Activated naive CD4-positive, alpha-beta T cell (primary cell): ENCODE measurements at places on chromosomes 5 and 9.

- no peak for DNase-seq
Measured at GRCh38 chr5:53114988-53115387, 5.4 kb upstream of the MOCS2 start.

DNA sequence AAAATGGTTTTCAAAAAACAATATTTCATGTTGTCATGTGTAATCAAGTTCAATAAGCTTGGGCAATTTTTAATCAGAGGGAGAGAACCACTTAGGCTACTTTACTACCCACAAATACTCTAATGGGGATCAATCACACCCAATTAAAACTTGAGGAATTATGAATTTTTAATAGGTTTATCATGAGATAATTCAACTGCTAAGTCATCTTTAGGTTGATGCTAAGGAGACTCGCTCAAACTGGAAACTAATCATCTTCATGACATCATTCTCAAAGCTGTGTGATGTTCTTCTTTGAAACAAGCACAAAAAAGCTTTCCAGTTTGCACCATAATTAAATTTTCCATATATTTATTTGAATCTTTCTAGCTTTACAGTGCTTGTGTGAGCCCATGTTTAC lies 867.5 kb downstream of the MAT2B start:
- no peak for DNase-seq

DNA sequence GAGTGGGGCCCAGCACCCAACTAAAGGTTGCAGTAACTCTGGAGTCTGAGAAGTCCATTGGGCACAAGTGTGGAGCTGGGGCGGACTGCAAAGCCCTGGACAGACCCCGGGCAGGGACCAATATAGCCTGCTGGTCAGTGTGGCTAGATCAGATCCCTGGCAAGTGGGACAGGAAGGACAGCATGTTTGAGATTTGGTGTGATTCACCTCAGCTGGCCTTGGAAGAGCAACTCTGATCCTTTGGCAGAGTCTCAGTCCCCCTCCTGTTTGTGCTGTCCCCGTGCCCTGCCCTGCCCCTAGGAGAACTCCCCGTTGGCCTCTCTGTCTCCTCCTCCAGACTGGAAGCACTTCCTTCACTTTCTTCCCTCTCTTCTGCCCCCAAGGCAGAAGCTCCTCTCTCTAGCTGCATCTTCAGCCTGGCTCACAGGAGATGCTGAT lies 255.3 kb downstream of the FSTL4 start:
- no peak for DNase-seq

DNA sequence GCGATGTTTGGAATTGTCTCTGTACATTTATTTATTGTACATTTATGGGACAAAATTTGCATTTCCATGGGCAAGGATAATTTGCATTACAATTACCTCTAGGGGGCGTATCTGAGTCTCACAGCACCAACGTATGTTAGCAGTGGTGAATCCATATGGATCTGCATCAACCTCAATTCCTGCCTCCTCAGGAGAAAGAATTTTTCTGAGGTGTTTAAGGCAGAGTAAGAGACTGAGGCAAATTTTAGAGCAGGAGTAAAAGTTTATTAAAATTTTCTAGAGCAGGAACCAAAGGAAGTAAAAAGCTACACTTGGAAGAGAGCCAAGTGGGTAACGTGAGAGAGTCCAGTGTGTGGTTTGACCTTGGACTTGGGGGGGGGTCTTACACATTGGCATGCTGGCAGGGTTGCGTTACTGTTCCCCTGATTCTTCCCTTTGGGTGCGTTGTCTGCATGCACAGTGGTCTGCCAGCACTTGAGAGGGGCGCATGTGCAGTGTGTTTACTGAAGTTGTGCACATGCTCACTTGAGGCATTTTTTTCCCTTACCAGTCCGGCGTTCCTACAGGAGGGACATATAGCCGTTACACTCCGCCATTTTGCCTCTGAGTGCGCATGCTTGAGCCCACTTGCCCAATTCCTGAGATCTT lies 21.0 kb upstream of the RAB14 start:
- DNase-seq: no peak

- no peak for DNase-seq
Measured at GRCh38 chr5:8241076-8241475, 372.1 kb downstream of the MTRR start.

DNA sequence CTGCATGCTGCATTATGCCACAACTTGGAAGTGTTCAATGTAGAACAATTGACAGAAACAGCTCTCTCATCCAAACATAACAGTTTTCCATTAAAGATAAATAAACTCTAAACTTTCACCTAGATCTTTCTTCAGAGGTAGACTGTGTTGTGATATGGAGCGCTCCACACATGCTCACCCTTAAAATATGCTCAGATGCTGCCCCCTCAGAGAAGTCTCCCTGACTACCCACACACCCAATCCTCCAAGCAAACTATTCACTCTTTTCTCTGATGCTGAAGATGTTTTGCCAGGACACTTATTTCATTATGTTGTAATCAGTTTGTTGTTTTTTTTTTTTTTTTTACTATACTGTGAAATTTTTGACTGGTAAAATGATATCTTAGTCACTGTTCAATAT lies 206.6 kb upstream of the RASA1 start:
- DNase-seq: no peak

DNA sequence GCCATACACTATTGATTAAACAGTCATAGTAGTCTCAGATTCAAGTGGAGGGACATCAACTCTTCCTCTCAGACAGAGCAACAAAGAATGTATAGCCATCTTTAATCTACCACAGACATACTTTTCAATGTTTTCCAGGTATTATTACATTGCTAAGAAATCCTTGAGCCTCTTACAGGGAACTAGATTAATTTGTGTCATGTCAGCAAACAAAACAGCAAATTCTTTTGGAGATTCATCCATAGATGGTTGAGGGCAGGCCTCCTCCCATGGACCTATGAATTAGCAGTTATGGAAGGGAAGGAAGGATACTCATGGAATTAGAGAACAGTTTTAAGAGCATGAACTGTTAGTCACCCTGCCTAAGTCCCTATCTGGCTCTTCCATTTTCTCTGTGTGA lies 47.8 kb upstream of the ARRDC3 start:
- no peak for DNase-seq

DNA sequence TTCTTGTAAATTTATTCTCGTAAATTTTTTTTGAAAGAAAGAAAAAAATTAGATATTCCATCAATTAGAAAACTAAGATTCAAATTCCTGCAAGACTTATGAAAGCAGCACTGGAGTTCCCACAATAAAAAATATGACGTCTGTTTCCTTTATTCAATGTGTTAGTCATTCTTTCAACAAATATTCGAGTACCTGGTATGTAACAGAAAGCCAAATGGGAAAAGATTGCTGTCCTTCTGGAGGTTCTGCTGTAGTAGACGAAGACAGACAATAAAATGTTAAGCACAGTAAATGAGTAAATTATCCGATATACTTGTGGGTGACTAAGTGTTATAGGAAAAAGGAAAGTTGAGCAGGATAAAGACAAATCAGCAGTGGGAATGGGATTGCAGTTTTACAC lies 92.2 kb downstream of the ADAMTSL1 start:
- no peak for DNase-seq

- DNase-seq: no peak
Measured at GRCh38 chr5:149638136-149638535, 56.8 kb downstream of the ARHGEF37 start.

DNA sequence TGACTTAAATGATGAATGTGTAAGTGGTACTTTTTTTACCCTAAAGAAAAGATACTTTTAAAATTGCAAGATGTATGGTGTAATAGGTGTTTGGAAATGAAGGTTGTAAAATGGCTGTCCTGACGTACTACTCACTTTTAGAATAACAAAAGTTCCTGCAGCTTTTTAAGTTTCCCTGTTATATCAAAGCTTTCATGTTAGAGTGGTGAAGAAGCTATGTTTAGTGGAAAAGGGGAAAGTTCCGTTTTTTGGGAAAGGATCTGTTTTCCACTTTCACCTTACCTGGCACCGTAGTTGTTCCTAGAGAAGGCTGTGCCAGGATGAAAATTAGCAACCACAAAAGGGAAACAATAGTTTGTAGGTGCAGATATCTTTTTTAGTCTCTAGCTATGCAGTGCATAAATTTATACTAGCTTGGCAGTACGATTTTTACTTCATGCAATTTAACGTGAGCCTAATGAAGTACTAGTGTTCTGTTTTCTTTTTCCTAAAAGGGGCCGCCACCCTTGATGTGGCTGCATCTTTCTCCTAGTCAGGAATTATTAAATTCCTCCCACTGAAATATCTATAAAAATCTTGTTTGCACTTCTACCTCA lies 1.3 kb downstream of the TNPO1 start:
- no peak for DNase-seq

GRCh38 chr9:110255463-110256379 lies 586 bp downstream of the TXN start:
- no peak for DNase-seq

DNA sequence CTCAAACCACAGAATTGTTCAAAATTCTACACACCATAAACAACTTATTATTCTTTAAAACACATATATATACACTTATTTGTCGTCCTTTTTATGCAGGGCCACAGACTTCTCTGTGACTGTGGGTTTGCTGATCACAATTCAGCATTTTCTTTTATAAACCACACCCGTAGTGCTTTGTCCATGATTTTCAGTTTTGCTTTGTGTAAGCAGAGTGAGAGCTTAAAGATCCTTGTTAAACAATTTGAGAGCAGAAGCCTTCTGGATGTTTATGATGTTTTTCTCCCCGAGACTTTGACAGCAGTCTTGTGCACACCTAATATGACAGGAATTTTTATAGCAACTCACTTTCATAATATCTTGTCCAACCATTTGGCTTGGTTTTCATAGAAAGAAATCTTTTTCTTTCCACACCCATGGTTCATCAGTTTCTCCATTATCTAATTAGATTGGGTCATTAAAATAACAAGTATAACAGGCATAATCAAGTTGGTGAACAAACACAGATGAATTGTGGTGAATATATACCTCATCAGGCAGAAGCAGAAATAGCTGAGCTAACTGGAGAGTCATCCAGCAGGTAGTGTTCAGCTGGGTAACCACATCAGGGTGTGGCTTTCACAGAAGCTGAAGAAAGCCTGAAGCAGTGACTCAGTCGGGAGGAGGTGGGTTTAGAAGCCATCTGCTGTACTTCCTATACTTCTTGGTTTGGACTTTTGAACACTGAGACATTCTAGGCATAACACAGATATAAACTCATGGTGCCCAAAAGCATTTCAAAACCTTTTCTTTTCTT lies 232.8 kb downstream of the DOCK8 start:
- peak; percentile 20 for DNase-seq

DNA sequence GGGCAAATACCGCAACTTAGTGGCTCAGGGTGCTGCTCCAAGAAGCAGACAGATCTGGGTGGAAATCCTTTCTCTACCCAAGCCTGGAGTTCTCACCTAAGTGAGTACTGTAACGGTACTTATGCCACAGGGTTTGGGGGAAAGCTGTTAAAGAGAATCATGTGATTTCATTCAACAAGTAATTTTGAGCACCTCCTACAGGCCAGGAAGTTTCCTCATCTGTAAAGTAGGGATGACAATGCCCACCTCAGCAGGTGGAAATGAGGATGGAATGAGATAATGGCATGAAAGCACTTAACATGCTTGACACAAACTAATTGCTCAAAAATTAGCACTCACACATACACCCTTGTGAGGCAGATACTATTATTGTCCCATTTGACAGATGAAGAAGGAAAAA lies 114.1 kb downstream of the JAKMIP2 start:
- DNase-seq: no peak
